ENCODE measurements at places on chromosomes 1 and 21. TPM values are rescaled to one million over a fixed set of nuclear protein-coding genes. Genes with fewer than 3 reads are reported as not detected.
A peak's percentile ranks its signal among the peaks of the same experiment; 100 is the strongest.

- no peak for DNase-seq
Measured at GRCh38 chr1:228079601-228080263, 2.8 kb upstream of the ARF1 start.

DNA sequence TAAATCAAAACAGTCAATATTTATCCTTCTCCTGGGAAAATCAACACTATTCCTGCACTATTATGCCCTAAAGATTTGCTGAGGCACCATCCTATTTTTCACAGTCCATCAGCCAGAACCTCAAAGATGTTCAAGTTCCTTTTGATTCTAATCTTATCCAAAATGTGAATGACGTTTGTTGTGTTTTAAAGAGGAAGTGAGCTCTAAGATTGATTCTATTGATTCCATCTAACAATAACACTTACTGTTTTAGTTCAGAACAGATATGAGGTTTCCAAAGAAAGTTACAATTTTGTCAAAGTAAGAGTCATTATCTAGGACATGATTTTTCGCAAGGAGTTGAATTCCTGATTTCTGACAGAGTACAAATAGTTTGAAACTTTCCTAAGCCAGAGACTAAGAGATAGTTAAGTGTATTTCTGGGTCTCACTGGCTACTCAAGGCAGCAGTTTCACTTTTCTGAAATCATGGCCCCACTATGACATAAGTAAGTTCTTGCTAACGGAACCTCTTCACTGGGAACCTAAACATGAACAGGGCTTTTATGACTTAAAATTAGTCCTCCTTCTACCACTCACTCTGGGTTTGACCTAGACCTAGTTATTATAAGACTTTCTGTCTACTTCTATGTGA is 84.7 kb downstream of the LHX9 start:
- DNase-seq = no peak

DNA sequence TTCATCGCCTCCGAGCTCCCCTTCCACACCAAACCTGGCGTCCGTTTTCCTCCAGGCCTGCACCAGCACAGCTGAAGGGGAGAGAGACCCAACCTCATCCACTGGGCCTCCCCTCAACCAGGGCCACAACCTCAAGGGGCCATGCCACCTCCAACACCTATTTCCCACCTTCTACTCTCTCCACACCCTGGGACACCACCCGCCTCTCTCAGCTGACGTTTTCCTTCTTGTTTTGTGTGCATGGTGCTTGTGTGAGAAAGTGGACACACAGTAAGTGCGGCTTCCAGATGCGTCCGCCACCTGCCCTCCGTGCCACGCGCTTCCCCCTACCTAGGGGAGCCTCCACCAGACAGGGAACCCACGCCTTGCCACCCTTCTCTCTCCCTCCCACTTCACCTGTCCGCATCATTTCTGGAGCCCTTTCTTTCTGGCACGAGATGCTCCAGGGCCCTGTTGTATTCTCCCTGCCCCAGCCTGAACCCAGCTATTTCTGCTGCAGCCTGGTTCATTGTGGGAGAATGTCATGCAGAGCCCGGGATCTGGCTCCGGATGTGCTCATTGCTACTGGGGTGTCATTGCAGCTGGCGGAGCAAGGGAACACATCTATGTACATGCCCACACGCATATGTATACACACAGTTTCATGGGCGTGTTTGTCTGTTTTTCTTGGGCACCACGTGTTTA is 1.3 kb upstream of the GNB1 start:
- peak; percentile 25 for DNase-seq

- DNase-seq = no peak
Measured at GRCh38 chr1:237013608-237014007, 9.4 kb upstream of the MT1HL1 start.

- no peak for DNase-seq
Measured at GRCh38 chr1:156516821-156517220, 16.2 kb upstream of the MEF2D start.

DNA sequence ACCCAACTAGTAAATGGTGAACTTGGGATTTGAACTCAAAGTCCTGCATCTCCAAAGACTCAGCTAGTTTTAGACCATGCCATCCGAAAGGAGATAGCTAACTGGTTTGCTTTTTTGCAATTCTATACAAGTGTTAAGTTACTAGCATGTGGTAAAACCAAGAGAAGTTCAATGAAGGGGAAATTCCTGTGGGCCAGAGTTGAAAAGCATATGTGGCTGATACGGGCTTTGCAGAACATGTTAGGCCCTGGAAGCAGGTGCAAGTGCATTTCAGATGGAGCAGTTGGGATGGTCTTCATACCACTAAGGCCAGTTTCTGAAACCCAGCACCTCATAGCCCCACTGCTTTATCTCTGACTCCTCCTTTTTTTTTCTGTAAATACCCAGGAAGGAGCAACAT is 620.9 kb downstream of the PLPP3 start:
- no peak for DNase-seq

GRCh38 chr1:56188855-56189254 is 390.5 kb downstream of the PLPP3 start:
- no peak for DNase-seq

DNA sequence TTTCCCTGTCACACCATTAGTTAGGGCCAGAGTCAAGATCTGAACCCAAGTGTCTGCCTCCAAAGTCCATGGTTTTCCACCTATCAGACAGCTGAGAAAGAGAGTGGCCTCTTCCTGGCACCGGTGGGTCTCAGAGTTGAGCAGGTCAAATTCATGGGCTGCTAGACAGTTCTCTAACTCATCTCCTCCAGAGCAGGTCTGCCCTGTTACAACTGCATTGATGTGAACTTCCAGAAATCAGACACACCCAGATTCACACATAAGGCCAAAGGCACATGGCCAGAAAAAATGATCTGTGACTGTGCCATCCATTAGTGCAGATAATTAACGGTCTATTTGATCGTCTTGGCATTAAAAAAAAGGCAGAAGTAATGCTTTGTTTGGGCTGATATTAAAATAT is 17.5 kb downstream of the SMIM12 start:
- DNase-seq = no peak

GRCh38 chr1:56566994-56567393 is 12.4 kb downstream of the PLPP3 start:
- no peak for DNase-seq

GRCh38 chr1:229379846-229380245 is 37.0 kb upstream of the CCSAP start:
- DNase-seq = no peak

- no peak for DNase-seq
Measured at GRCh38 chr1:2861143-2861987, 59.9 kb upstream of the TTC34 start.

- no peak for DNase-seq
Measured at GRCh38 chr1:180909462-180909976, 3.2 kb upstream of the KIAA1614 start.

GRCh38 chr1:178006043-178006442 is 36.2 kb upstream of the SEC16B start:
- no peak for DNase-seq

DNA sequence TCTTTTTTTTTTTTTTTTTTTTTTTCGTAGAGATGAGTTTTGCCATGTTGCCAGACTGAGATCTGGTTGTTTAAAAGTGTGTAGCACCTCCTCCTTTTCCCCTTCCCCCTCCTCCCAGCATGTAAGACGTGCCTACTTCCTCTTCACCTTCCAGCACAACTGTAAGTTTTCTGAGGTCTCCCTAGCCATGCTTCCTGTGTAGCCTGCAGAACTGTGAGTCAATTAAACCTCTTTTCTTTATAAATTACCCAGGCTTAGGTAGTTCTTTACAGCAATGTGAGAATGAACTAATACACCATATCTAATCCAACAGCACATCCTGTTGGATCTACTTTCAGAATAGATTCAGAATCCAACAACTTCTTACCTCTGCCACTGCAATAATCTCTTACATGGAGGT is 111.1 kb downstream of the CLIC6 start:
- DNase-seq = no peak

- no peak for DNase-seq
Measured at GRCh38 chr1:106063510-106063909, 993.0 kb upstream of the PRMT6 start.

DNA sequence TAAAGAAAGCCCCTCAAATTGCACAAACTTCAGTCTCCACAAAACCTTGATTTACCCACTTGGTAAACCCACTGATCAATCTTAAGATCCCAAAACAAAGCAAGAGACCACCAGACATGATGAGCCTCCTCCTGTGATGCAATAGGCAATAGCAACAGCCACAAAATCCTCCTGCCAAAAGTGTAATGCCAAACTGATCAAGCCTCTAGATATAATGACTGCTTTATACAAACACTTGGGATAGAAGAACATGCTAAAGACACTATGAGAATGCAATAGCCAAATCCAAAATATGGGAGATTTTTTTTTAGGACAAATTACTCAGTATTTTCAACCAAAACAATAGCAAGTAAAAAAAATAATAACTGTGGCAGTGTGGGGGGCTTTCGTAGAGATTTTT is 64.9 kb upstream of the PTGFRN start:
- no peak for DNase-seq

- no peak for DNase-seq
Measured at GRCh38 chr1:59089036-59089798, 207.7 kb upstream of the FGGY start.

- DNase-seq = no peak
Measured at GRCh38 chr1:8426996-8427395, 109.1 kb downstream of the SLC45A1 start.

GRCh38 chr1:107748531-107748930 is 216.4 kb downstream of the VAV3 start:
- no peak for DNase-seq

DNA sequence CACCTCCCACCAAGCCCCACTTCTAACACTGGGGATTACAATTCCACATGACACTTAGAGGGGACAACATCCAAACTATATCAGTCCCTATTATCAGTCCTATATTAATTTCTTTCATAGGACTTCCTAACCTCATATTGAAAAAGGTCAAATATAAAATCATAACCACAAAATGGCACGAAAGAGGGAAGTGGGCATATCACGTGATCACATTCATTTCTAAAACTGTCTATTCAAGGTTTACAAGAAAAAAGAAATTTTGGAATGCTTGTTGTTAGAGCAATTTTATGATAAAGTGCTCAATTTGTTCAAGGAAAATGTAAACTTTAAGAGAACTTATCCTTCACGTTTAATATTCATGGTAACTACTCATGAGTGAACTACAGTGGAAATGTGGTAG is 13.2 kb upstream of the CDC7 start:
- DNase-seq = no peak

- DNase-seq = no peak
Measured at GRCh38 chr1:76303340-76303717, 228.8 kb downstream of the ST6GALNAC3 start.

- peak; percentile 74 for DNase-seq
Measured at GRCh38 chr1:31587720-31588423, 11.6 kb downstream of the TINAGL1 start.

DNA sequence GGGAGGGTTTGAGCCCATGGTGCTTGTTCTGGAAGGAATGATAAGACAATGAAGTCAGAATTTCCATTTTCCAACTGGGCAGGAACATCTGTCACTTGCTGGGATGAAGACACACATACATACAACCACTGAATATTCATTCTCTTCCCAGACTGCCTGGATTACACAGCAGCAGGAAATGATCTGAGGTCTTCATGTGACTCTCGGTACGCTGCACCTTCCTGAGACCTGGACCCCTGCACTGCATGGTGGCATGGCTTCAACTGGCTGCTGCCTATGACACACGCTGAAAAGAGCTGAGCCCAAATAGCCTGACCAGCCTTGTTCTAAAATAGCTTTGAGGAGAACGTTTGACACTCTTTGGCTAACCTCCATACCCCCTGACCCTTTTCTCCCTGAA is 150.6 kb downstream of the GABPA start:
- DNase-seq = no peak

GRCh38 chr21:20720623-20721022 is 277.6 kb upstream of the NCAM2 start:
- no peak for DNase-seq

DNA sequence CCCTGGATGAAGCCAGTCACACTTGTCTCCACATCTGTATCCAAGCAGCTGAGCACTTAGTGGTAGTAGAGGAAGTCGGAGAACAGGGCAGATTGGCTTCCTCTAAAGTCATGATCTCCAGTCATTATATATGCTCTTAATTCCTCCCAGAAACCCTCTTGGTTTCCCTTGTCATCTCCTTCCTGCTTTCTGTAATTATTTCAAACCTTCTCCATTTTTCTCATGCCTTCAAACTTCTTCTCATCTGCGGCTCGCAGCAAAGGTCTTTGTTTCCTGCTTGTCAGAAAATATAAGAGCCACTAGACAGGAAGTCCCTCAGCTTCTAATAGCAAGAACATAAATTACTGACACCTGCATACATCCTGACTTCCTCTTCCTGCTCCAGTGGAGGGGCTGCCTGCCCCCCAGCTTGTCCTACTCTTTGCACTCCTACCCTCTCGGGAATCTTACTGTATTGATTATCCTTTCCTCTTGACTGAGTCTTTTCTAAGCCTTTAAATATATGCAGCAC is 124.6 kb upstream of the NGF start:
- DNase-seq = no peak

DNA sequence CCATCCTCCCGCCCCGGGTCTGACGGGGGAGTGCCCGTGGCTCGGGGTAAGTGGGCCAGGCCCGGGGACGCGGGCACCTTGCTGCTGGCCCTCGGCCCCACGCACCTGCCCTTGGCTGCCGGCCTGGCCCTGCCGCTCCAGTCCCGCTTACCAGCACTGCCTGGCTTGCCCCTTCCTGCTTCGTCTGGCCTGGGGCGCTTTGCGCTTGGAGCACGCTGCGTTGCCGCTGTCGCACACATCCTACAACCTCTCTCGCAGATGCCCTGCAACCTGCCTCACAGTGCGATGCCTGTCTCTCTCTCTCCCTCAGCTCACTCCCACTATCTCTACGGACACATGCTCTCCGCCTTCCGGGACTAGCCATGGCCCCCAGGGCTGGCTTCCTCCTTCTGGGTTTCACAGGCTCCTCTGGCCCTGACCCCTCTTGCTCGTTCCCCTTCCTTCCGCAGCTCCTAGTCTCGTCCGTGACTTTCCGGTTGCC is 9.7 kb downstream of the MYOG start:
- DNase-seq = no peak

- DNase-seq = no peak
Measured at GRCh38 chr21:31531967-31532366, 127.5 kb upstream of the SOD1 start.

The PRELP gene
- total RNA-seq = 41.6 TPM

The MYBPH gene
- 0.10 TPM for total RNA-seq

The ELOVL1 gene
- total RNA-seq = 35.4 TPM

The CROCC gene
- 32.0 TPM for total RNA-seq

The LRRC39 gene
- total RNA-seq = 0.60 TPM

The GPR153 gene
- total RNA-seq = 17.8 TPM

The LCE2C gene
- total RNA-seq = not detected

The SPRR2E gene
- total RNA-seq = 0.63 TPM

The CD48 gene
- total RNA-seq = 0.61 TPM

The MMP23B gene
- total RNA-seq = 128 TPM

The CD247 gene
- total RNA-seq = 1.6 TPM

The WLS gene
- total RNA-seq = 120 TPM

The PBX1 gene
- total RNA-seq = 75.8 TPM

The SLC5A9 gene
- total RNA-seq = 0.74 TPM

The S100B gene
- total RNA-seq = 2.3 TPM

The FPGT gene
- total RNA-seq = 23.1 TPM

The TRABD2B gene
- total RNA-seq = 0.24 TPM

The LCE1B gene
- total RNA-seq = not detected

The KCNK2 gene
- total RNA-seq = 0.83 TPM

Measured in ovary (tissue), 10 donors.